ENCODE measurements at places on chromosomes 4 and X. TPM values are rescaled to one million over a fixed set of nuclear protein-coding genes. Genes with fewer than 3 reads are reported as not detected.

REPS2 gene
- total RNA-seq: 10.8 TPM

KLHL13 gene
- 4.4 TPM for total RNA-seq

CLCN3 gene
- total RNA-seq: 72.9 TPM

MFAP3L gene
- 3.2 TPM for total RNA-seq

PLK4 gene
- 2.3 TPM for total RNA-seq

CLCN4 gene
- not detected for total RNA-seq

CXCL3 gene
- 5.2 TPM for total RNA-seq

RRH gene
- total RNA-seq: not detected

DNA sequence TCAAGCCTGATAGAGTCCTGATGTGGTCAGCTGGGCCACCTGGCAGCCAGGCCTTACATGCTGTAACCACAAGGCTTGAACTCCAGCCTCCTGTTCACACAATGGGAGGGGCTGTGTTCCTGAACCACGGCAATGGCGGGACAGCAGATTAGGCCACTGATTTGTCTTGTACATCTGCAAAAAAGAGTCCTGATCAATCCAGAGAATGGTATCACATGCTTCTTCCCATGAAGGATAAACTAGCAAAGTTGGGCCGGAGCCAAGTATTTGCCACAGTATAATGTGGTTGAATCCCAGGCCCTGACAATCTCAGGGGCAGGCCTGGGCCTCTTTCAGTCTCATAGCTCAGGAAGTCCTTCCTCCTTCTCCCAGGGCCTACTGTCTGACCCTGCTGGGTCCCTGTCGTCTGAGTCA is 2182.5 kb upstream of the AGA start:
- DNase-seq: no peak

DNA sequence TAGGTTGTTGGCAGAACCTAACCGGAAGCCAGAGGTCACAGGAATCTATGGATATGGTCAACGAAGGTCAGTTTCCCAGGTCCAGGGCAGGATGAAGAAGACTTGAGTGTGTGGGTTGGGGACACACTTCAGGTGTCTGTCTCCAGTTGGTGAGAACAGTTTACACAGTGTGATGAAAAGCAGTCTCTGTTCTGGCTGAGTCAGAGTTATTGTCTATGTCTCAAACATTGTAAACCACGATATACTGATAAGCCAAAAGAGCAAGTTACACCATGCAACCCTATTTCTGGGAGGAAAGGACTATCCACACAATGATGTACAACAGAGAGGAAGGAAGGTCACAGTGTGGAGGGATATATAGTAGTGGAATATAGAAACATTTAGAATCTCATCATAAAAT is 187.1 kb upstream of the C1QTNF7 start:
- no peak for DNase-seq

GRCh38 chr4:8687083-8687482 is 94.5 kb downstream of the CPZ start:
- no peak for DNase-seq

- no peak for DNase-seq
These were observed 85.9 kb upstream of the CLCN4 start for GRCh38 chrX:10070714-10071436.

GRCh38 chr4:25011135-25011866 is 19.4 kb downstream of the LGI2 start:
- no peak for DNase-seq

DNA sequence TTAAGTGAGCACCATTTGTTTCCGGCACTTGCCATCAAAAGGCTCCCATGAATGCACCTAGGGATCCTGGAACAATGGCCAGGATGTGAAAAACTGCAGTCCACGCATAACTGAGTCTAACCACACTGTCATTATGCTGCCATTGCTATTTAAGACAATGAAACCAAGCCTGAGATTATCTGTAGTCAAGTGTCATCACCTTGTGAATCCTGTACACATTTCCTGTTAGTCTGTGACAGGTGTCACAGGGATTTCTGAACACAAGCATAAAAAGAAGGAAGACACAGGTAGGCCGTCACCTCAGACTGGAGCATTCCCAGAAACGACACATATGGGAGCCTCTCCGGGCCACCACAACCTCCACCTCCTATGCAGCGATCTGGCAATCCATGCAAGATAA is 66.7 kb downstream of the HADH start:
- DNase-seq: no peak

- no peak for DNase-seq
These were observed 39.9 kb downstream of the ATG4A start for GRCh38 chrX:108131471-108131870.
